ENCODE measurements at places on chromosomes 2 and 18. TPM values are rescaled to one million over a fixed set of nuclear protein-coding genes. Genes with fewer than 3 reads are reported as not detected.
A peak's percentile ranks its signal among the peaks of the same experiment; 100 is the strongest.

DNA sequence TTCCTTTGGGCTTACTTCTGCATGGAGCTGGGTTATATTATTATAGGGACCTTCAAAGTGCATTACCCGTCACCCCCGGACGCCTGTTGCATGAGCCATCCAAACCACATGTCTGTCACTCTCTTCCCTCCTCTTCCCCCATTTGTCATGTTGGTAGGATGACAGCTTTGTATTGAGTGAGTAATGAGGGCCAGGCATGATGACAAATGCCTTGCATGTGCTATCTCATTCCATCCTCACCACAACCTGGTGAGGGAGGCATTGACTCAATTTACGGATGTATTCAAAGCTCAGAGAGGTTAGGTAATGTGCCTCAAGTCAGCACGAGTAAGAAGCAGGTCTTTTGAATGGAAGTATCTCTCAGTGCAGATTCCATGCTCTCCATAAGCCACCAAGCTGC, 510.5 kb upstream of the TNP1 start:
- DNase-seq, result no peak

Gene ZNF396
- total RNA-seq, result 1.0 TPM

Gene AMER3
- not detected for total RNA-seq

DNA sequence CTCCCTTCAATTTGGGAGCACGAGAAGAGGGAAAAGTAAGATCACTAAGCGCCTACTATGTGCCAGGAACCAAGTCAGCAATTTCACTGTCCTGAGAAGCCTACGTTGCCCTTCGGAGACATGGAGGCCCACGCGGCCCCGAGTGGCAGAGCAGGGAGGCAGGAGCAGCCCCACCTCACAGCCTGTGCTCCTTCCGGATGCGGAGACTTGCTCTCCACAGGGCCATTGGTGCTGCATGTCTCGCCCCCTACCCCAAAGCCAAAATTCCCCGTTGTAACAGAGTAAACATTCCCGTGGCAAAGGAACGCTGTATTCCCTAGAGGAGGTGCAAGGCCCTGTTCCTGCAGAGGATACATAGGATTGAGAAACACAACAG, 4.5 kb downstream of the SLC14A2 start:
- no peak for DNase-seq

- DNase-seq, result no peak
These were observed 48.1 kb downstream of the MYOM1 start for GRCh38 chr18:3171631-3172030.

DNA sequence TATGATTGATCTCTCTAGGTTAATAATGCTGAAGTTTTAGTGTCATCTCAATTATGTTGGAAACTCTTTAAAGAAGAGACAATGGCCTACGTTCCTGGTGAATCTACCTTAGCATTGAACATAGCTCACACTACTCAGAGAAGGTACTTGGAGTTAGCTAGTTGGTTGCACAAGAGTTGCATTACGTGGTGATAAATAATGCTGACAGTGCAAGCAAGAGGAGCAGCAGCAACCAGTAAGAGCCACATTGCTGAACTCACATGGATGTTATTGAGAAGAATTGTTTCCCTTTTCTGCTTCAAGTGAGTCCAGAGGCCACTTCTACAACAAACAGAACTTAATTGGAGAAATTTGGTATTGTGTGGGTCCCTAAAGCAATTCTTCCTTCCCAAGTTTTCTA, 737.1 kb downstream of the TDRD15 start:
- no peak for DNase-seq

Gene ACMSD
- not detected for total RNA-seq

Gene SLC40A1
- 33.6 TPM for total RNA-seq

GRCh38 chr2:32558492-32558891, 69.4 kb upstream of the TTC27 start:
- DNase-seq, result no peak

DNA sequence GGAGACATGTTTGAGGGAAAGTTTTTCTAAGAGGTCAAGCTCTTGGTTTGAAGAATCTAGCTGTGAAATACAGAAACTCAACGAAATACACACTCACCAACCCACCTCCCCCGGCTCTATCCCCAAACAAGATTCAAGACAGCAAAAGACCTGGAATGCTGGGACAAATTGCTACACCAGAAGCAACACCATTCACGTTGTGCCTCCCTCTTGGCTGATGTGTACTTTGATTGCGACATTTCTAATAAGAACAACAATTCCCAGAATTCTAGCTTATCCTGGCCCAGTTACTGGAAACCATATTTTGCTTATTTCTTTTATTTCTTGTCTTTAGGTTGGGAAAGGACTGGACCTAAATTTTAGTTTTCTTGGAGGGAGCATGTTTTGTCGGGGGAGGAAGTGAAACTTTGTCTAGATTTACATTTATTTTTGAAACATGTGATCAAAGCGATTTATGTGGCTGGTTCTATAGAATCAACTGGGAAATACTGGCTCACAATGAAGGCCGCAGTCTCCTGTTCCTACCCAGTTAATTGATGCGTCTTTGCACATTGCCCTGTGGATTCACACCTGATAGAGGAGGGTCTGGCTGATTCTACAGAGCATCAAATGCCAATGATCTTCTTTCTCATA, 29.6 kb upstream of the LPIN1 start:
- no peak for DNase-seq

GRCh38 chr18:63159590-63159989, 160.0 kb downstream of the BCL2 start:
- no peak for DNase-seq

DNA sequence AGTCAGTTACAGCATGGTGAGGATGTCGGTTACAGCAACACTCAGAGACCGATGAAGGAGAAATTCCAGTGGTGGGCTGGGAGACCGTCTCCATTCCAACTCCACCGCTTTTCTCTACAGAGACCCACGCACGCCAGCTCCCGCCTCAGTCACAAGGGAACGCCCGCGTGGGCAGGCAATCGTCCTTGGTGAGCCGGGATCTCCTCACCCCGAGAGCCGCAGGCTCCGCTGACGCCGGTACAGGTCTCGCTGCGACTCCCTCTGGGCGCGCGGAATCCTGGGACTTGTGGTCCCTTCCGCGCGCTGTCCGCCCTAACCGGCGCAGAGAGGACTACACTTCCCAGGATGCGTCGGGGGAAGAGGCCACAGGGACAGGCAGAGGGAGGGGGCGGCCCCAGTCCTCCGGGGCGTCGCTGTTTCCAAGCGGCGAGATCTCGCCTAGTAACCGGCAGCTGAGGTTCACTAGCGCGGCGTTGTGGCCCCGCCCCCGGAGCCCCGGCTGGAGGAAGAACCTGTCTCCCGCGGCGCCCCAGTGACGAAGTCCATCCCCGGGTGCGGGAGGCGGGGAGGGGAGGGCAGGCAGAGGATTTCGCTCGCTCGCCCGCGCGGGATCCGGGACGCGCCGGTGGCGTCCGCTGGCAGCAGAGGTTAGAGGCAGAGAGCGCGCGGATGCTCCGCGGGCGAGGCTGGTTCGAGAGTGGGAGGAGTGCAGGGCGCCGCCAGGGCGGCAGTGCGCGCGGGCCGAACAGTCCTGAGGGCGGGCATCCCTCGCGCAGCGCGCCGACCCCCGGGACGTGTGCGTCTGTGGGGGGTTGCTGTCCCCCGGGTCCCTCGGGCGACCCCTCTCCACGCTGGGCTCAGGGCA, at the start of gene EML6:
Gene EML6 (plus strand): TSS at position 532 of the 865 bp plus-strand sequence. CDS start 1,400 bp downstream, outside the sequence.
- DNase-seq, result peak; percentile 99

GRCh38 chr18:32483002-32483401, 12.3 kb upstream of the GAREM1 start:
- DNase-seq, result no peak

GRCh38 chr2:101818531-101819451, 121.3 kb downstream of the MAP4K4 start:
- DNase-seq, result no peak

Gene IL36A
- not detected for total RNA-seq

GRCh38 chr2:68772109-68772508, 37.5 kb downstream of the ARHGAP25 start:
- no peak for DNase-seq

Gene IL1RL2
- 7.0 TPM for total RNA-seq

- DNase-seq, result peak; percentile 49
These were observed 232.8 kb downstream of the EIPR1 start for GRCh38 chr2:3144856-3145255.

- DNase-seq, result peak; percentile 38
These were observed 161.8 kb downstream of the HDAC4 start for GRCh38 chr2:239238839-239239606.

DNA sequence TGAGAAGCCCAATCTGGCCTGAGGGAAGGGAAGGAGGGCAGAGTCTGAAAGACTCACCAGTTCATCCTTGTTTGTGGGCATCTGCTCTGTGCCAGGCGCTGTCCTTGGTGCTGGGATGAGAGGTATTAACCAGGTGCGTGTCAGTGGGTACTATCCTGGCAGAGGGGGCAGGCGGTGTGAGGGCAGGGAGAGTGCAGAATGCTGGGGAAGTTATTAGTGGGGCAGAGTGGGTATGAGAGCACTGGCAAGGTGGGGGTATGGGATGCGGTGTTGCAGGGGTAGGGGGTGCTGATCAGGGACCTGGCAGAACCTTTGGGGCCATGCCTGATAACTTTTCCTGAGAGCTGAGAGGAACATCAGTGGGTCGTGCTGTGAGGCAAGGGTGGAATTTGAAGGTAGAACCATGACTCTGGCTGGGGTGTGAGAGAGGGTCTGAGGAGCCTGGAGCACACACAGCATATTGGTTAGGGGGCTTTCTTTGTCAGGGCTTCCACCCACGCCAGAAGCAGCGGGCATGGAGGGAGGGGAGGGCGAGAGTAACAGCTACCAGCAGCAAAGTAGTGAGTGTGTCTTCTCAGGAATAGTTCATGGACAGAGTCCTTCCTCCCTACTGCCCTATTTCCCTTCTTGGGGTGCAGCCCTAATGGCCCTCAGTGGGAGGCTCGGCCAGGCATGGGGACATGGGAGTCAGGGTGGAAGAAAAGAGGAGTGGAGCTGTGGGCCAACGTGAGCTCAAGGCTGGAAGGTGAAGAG, 290.7 kb downstream of the CYP26B1 start:
- DNase-seq, result no peak

DNA sequence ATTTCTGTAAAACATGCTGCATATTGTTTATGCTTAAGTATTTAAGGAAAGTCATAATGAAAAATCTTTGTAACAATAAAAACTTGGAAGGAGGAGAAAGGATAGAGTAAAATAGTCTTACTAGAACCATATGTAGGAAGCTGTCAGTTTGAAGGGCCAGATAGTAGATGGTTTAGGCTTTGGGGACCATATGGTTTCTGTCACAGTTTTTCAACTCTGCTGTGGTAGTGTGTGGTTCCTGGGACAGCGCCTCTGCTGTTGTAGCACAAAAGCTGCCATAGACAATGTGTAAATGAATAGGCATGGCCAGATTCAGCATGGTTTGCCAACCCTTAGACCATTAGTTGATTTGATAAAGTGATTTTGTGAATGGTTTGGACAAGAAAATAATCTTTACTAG, 75.5 kb downstream of the SLC39A10 start:
- no peak for DNase-seq

DNA sequence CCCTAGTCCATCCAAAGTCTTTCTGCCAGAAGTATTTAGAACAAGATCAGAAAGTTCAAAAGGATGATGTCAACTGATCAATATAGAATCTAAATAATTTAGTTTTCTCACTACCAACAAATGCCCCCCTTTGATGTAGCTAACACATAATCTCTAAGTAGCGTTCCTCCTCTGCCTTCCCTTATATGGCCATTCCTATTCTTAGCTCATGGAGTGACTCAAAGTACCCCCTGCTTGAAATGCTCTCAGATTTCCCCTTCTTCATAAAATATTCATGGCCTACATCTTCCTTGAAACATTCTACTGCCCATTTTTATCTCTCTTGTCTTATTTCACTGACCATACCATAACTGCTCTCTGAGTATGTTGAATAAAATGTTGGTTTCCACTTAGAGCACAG, 151.5 kb downstream of the UPP2 start:
- DNase-seq, result no peak

GRCh38 chr2:239466755-239467271, 66.0 kb upstream of the HDAC4 start:
- DNase-seq, result peak; percentile 60

GRCh38 chr18:58226429-58226828, 182.4 kb downstream of the NEDD4L start:
- DNase-seq, result no peak

Gene GBX2
- total RNA-seq, result not detected

- no peak for DNase-seq
These were observed 266.3 kb downstream of the SATB2 start for GRCh38 chr2:199191461-199191860.

Gene RBBP8
- total RNA-seq, result 41.0 TPM

Gene CASP10
- total RNA-seq, result 3.7 TPM

DNA sequence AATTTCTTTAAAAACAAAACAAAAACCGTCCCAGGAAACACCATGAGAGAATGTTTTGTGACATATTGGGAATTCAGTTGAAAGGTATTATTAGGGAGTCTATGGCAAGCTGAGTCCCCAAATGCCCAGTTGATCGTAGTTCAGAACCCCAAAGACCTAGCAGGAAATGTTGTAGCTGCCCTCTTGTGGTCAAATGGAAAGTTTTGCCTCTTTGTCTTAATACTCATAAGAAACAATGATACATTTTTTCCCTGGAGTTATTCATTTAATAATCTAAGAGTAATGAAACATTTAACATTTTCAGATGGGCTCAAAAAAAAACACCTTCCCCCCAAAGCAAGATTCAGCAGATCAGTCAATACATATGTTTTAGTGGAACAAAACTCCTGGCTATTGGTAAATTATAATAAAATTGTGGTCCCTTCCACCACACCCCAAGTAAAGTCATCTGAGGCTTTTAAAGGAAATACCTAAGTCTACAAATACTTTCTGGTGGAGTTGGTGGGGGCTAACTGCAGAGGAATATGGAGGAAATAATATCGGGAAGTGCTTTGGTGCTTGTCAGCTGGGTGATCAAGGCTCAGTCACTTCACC, 37.8 kb upstream of the EFEMP1 start:
- DNase-seq, result no peak

DNA sequence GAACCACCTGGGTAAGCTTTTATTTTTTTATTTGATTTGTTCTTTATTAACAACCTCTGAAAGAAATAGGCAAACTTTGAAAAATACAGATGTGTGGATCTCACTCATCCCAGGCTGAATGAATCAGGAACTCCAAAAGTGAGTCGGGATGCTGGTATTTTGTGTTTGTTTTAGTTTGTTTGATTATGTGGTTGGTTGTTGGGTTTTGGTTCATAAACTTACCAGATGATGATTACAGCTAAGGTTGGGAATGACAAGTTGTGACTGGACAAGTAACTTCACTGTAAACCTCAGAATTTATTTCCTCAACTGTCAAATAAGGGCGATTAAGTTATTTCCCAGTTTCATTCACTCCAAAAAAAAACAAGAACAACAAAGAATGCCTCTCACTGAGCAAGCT, 80.5 kb upstream of the KIF5C start:
- DNase-seq, result no peak

DNA sequence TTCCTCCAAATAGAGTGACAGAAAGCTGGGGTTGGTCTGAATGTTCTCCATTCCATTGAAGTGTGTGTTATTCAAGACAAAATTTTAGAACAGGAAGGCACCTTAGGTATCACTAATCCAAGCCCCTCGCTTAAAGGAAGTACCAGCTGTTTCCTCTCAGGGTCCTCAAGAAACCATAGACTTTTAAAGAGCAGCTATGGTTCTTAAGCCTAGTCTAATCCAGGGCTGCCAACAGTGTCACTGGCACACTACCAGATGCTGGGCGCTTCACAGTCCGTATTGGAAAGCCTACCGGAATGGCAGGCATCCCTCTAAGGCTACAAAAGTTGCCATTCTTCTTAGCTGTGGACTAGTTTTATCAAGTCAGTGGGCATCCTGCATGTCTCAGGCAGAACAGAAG, 1.9 kb downstream of the NEMP2 start:
- DNase-seq, result no peak
